ENCODE measurements at places on chromosomes 6 and 20.
A peak's percentile ranks its signal among the peaks of the same experiment; 100 is the strongest.

GRCh38 chr20:64232794-64233193 is 22.8 kb upstream of the PCMTD2 start:
- no peak for DNase-seq
- no peak overlapping the region for H3K27ac ChIP-seq
- H3K27me3 ChIP-seq: peaks cover 10% of the 10 kb centered on the region
- peaks cover 2% of the 10 kb centered on the region for H3K4me1 ChIP-seq
- no peak overlapping the region for H3K4me3 ChIP-seq

- H3K4me3 ChIP-seq: no peak overlapping the region
- H3K4me1 ChIP-seq: no peaks in the 10 kb centered on the region
- no peak for DNase-seq
- H3K27ac ChIP-seq: no peak overlapping the region
- H3K36me3 ChIP-seq: peaks cover 4% of the 10 kb centered on the region
- no peaks in the 10 kb centered on the region for H3K27me3 ChIP-seq
Measured at GRCh38 chr6:152207915-152208714, 400.6 kb downstream of the ESR1 start.

- H3K27ac ChIP-seq: no peak overlapping the region
- H3K4me1 ChIP-seq: no peaks in the 10 kb centered on the region
- H3K36me3 ChIP-seq: no peaks in the 10 kb centered on the region
- no peaks in the 10 kb centered on the region for H3K27me3 ChIP-seq
- no peak overlapping the region for H3K4me3 ChIP-seq
Measured at GRCh38 chr6:1796706-1797529, 187.2 kb downstream of the FOXC1 start.

DNA sequence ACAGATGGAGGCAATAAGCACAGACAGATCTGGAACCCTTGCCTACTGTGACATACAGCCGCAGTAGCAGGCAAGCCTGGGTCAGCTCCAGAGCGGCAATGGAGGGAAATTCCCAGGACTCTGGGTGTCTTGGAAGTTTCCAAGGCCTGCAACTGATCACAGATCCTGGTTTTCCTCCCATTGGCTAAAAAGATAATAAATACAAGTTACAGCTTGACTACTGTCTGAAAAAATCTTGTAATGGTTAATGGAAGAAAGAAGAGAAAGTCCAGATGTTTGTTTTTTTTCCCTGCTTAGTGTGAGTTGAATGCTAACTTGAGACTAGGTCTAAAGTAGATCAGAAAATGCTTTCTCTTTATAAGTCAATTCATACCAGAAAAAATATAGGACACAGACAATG is 307.6 kb downstream of the ALDH8A1 start:
- H3K27ac ChIP-seq: no peak overlapping the region
- H3K36me3 ChIP-seq: no peaks in the 10 kb centered on the region
- DNase-seq: no peak
- H3K4me1 ChIP-seq: peaks cover 8% of the 10 kb centered on the region
- no peaks in the 10 kb centered on the region for H3K27me3 ChIP-seq

GRCh38 chr6:97214671-97215070 is 68.3 kb downstream of the MMS22L start:
- DNase-seq: no peak
- H3K36me3 ChIP-seq: no peaks in the 10 kb centered on the region
- H3K4me3 ChIP-seq: no peak overlapping the region
- H3K27ac ChIP-seq: no peak overlapping the region
- H3K4me1 ChIP-seq: no peaks in the 10 kb centered on the region
- H3K27me3 ChIP-seq: no peaks in the 10 kb centered on the region

GRCh38 chr20:40563296-40563950 is 125.6 kb downstream of the MAFB start:
- no peak for DNase-seq
- H3K36me3 ChIP-seq: no peaks in the 10 kb centered on the region
- no peak overlapping the region for H3K27ac ChIP-seq
- H3K4me1 ChIP-seq: no peaks in the 10 kb centered on the region
- H3K4me3 ChIP-seq: no peak overlapping the region

- no peaks in the 10 kb centered on the region for H3K36me3 ChIP-seq
- no peak for DNase-seq
Measured at GRCh38 chr6:119207971-119208725, 129.7 kb upstream of the FAM184A start.

DNA sequence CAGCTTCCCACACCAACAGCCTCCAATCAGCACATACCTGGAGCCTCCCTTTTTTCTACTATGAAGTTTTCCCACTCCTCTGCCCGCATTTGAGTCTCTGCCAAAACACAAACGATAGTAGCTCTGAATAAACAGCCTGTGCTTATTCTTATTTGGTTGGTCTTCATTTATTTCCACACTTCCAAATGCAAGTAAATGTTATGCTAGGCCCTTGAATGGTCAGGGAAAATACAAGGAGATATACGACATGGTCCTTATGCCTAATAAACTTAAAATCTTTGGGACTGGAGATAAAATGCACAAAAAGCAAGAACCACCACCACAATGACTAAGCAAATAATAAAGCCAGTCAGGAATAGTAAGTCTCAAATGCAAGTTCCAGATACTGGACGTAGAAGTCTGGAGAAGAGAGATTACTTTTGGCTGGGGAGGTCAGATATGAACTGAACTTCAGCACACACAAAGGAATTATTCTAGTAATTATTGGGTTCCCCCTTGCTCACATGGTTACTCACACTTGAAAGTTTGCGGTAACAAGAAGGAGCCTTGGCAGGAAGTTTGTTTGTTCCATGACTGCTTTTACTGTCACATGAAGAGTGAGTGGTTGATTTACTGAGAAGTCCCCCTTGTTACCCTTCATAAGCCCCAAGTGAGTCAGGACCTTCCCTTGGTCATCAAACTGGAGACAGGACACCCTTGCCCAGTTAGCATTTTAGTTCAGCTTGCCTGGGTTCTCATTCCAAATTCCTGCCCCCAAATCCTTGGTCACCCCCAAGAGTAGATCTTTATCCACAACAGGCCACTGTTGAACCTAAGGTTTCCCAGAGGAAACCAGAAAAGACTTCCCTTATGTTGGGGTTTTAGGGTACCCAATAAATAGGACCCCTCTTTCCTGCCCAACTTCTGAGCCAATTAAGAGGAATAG is 511.2 kb upstream of the JARID2 start:
- peak; percentile 13 for DNase-seq
- H3K4me1 ChIP-seq: peaks cover 62% of the 10 kb centered on the region

DNA sequence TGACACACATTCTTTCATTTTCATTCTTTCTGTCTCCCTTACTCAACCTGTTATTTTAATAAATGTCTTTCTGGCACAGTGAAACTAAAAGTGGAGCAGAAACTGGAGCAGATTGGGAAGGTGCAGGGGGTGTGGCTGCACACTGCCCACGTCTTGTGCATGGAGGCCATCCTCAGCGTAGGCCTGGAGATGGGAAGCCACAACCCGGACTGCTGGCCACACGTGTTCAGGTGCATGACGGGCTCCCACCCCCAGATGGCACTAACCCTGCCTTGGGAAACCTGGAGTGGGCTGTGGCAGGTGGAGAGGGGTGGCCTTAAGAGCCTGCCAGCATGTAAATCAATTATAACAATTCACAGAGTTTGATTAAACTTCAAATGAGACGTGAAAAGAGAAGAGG is 71.4 kb upstream of the PBOV1 start:
- H3K4me3 ChIP-seq: no peak overlapping the region
- DNase-seq: no peak
- H3K4me1 ChIP-seq: no peaks in the 10 kb centered on the region
- H3K36me3 ChIP-seq: no peaks in the 10 kb centered on the region

- peaks cover 54% of the 10 kb centered on the region for H3K27me3 ChIP-seq
- peak overlapping the region; percentile 72 for H3K4me3 ChIP-seq
- peak; percentile 9 for DNase-seq
- no peak overlapping the region for H3K27ac ChIP-seq
Measured at GRCh38 chr20:10672624-10673127, 1.1 kb downstream of the JAG1 start.

DNA sequence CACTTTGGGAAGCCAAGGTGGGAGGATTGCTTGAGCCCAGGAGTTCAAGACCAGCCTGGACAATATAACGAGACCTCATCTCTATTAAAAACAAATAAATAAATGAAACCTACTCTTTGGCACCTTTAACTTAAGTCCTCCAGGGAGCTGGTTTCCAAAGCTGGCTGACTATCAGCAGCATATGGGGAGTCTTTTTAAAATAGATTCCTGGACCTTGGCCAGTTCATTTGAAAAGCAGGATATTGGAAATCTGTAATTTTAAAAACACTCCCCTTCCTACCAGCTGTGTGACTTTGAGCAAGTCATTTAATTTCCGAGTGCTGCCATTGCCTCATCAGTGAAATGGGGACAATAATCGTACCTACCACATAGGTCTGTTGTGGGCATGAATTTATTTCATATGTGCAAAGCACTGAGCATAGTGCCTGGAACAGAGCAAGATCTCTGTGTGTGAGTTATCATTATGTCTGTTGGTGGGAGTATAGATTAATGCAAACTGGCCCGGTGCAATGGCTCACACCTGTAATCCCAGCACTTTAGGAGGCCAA is 40.9 kb upstream of the PTPN1 start:
- DNase-seq: no peak
- H3K4me3 ChIP-seq: no peak overlapping the region
- no peaks in the 10 kb centered on the region for H3K36me3 ChIP-seq
- H3K27me3 ChIP-seq: no peaks in the 10 kb centered on the region
- H3K27ac ChIP-seq: no peak overlapping the region

- no peak for DNase-seq
- H3K36me3 ChIP-seq: no peaks in the 10 kb centered on the region
- H3K4me3 ChIP-seq: no peak overlapping the region
- H3K27ac ChIP-seq: no peak overlapping the region
Measured at GRCh38 chr6:143333081-143333480, 117.4 kb downstream of the ADAT2 start.

- no peaks in the 10 kb centered on the region for H3K4me1 ChIP-seq
- no peak overlapping the region for H3K27ac ChIP-seq
- no peaks in the 10 kb centered on the region for H3K36me3 ChIP-seq
- H3K27me3 ChIP-seq: no peaks in the 10 kb centered on the region
- H3K4me3 ChIP-seq: no peak overlapping the region
Measured at GRCh38 chr6:146890644-146891434, 292.1 kb downstream of the ADGB start.

DNA sequence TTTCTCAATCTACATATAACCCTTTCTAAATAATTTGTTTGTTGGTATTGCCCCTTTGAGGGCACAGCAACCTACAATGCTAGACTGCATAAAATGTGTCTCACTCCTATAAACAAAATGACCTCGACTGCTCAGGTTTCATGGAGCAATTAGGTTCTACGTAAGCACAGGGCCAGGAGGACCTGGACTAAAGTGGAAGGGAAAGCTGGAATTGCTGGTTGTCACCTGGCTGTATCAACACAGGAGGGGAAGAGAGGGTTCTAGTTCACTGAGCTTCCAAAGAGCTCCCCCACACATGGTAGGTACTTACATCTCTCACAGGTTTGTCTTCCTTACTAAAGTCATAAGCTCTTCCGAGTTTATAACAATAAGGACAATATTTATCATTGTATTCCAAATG is 51.0 kb downstream of the NCOA6 start:
- H3K4me1 ChIP-seq: no peaks in the 10 kb centered on the region
- H3K4me3 ChIP-seq: no peak overlapping the region
- no peaks in the 10 kb centered on the region for H3K36me3 ChIP-seq
- no peaks in the 10 kb centered on the region for H3K27me3 ChIP-seq

DNA sequence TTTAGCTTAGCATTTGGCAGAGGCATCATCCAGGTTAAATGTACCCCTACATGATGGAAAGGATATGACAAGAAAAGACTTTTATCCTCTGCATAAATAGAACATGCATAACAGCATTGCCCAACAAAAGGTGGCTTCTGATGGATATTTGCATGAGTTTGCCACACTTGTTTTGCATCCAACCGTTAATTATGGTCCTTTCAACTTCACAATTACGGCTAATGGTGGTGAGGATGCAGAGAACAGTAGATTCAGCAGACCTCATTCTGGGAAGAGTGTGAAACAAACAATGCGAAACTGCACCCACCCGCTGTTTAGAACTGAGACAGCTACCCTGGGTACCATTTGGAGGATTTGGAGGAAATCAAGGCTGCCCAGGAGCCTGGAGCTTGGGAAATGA is 690.9 kb upstream of the CHD6 start:
- H3K4me1 ChIP-seq: no peaks in the 10 kb centered on the region
- no peak overlapping the region for H3K27ac ChIP-seq
- no peak for DNase-seq
- no peak overlapping the region for H3K4me3 ChIP-seq
- no peaks in the 10 kb centered on the region for H3K27me3 ChIP-seq

DNA sequence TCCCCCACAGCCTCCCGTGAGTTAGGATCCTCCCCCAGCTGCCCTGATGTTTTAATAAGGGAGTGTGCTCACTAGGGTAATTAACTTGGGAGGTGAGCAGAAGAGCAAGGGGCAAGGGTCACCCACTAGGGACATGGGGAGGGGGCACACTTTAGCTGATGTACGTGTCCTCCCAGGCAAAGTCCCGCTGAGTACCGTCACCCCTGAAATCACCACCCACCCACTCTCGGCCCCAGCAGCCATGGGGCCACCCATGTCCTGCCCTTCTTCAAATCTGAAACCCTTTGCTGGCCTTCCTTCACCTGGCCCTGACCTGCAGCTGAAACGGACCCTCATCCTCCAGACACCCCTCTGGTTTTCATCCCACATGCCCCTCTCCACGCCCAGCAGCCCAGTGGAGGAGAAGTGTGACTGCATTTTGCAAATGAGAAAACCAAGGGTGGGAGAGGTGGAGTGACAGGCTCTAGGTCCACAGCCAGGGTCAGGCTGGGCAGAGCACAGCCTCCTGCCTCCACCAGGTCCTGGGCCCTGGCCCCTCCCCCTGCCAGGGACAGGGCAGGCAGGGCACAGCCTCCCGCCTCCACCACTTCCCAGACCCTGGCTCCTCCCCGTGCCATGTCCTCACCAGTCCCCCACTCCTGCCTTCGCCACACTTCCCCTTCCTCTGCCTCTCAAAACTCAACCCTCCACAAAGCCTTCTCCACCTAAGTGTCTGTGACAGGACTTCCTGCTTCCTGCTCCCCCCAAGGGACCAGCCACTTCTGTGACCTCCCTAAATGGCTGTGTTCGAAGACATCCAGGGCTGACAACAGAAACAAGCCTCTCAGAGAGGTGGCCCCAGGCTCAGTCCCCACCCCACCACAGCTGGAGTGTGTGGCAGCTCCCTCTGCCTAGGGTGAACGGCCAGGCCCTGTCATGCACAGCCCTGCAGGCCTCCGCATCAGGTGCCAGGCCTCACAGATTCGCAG is 15.1 kb downstream of the ACSS1 start:
- H3K4me3 ChIP-seq: no peak overlapping the region
- peaks cover 58% of the 10 kb centered on the region for H3K4me1 ChIP-seq
- peak overlapping the region; percentile 90 for H3K27ac ChIP-seq
- DNase-seq: peak; percentile 61
- H3K27me3 ChIP-seq: no peaks in the 10 kb centered on the region

- no peaks in the 10 kb centered on the region for H3K36me3 ChIP-seq
- no peaks in the 10 kb centered on the region for H3K4me1 ChIP-seq
- H3K27ac ChIP-seq: no peak overlapping the region
Measured at GRCh38 chr6:40341726-40342125, 245.4 kb downstream of the LRFN2 start.

- no peaks in the 10 kb centered on the region for H3K4me1 ChIP-seq
- DNase-seq: no peak
- no peaks in the 10 kb centered on the region for H3K27me3 ChIP-seq
- no peak overlapping the region for H3K27ac ChIP-seq
- H3K4me3 ChIP-seq: no peak overlapping the region
Measured at GRCh38 chr20:39523405-39523804, 561.3 kb downstream of the DHX35 start.
